Bone marrow (tissue), 2 donors: ENCODE measurements at places on chromosomes 4 and X.

DNA sequence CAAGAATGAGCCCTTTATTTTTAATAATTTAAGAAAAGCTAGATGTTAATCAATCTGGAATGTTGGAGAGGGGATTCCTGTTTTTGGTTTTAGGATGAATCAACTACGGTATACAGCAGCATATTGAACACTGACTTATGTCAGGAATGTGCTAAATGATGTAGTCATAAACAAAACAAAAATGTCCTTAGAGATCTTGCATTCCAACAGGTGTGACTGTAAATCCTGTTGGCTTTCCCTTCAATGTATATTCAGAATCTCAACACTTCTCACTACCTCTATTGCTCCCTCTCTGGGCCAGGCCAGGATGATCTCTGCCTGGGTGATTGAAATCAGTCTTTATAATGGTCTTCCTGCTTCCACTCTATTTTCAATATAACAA, 37.8 kb upstream of the BDH2 start:
- no peak for DNase-seq

GRCh38 chrX:2642791-2643190, 48.3 kb upstream of the CD99 start:
- no peak for DNase-seq

GRCh38 chr4:1323280-1323634, 23.8 kb upstream of the UVSSA start:
- DNase-seq: no peak

DNA sequence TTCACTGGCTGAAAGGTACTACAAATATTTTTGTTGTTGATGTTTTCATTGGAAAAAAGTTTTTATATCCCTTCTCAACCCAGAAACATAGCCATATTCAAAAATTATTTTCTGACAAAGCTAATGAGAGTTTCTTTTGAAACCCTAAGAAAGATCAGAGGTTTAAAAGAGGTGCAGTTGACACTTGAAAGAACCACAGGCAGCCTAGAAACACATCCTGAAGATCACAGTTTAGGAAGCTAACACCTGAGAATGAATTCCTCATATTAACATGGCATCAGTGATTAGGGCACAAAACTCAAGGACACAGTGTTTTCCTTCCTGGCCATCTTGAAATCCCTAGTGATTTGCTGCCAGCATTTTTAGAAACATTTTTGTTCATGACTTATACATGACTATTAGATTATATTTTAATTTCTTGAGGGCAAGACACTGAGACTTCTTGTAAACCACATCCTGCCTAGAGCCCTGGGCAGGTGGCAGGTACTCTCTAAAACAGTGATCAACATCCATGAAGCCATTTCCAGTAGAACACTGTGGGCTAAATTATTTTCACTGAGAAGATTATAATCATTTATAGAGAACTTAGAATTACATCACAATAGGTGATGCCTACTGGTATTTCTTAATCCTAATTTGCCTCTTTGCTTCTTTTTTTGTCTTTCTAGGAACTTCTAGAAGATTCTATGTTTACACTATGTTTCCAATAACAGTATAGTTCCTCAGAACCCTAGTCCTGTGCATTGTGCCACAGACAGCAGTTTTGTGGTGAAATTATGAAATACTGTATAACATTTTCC, 80.0 kb downstream of the ARSJ start:
- DNase-seq: no peak

DNA sequence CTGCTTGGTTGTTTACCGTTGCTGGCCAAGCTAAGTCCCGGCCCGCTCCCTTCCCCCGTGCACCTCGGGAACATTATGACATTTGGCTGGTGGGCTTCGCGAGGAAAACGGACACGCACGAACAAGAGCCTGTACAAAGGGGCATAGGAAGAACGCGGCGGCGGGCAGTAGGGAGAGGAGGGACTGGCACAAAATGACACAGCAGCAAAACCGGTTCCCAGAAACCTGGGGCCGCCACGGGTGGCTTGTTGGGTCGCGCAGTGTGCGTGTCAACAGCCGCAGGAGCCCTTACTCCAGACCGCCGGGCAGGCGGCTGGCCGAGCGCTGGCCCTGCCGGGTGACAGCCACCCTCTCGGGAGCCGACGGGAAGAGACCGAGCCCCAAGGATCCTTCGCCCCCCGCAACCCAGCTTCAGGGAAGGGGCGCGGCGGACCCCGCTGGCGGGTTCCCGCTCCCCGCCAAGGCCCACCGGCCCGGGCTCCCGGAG, 1.6 kb upstream of the LIN54 start:
- no peak for DNase-seq

DNA sequence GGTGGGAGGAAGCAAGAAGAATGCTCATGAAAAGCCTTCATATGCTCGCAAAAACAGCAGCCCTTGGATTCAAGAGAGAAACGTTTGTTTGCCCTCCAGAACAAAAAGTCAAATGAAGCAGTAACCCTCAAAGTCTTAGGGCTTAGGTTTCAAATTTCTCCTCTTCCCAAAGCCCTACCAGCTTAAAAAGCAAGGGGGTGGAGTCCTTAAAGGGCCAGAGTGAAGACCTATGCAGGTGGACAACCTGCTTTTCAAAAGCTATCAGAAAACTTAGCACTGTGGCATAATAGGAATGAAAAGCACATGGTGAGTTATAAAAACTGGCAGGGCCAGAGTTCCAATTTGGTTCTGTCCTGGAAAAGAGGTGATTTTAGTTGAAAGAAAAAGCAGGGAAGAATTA, 253.3 kb downstream of the NAP1L3 start:
- DNase-seq: no peak
